ENCODE measurements at places on chromosomes 7 and 10.

GRCh38 chr10:110436554-110437350 lies 61.0 kb upstream of the DUSP5 start:
- no peak for DNase-seq

DNA sequence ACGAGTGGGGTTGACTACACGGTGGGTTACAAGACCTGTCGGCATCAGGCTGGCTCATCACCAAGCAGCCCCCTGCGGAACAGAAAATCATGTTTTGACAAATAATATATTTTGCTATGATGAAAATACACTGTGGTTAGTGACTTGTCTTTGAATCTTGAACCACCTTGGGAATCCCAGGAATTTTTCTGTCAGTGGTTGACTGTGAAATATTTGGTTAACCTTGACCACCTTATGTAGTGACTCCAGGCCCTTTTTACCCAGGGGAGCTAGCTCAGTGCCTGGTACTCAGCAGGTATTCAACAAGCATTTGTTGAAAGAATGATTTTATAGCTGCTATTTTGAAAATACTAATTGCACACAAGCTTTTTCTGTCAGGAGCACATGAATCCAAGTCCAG lies 406.0 kb downstream of the PHF14 start:
- no peak for DNase-seq

DNA sequence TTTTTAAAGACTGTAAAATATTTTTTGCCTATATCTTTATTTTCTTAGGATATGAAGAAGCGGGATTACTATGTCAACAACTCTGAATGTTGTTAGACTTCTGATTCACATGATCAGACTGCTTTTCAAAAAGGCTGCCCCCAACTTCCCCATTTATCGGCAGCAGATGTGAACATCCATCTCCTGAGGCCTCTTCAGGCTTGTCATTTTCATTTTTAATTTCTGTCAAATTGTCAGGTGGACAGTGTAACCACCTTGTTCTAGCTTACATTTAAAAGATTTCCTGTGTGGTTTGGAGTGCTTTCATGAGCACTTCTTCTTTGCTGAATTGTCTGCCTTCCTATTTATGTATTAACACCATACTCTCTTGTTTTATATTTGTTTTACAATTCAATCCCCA lies 78.8 kb upstream of the GSDME start:
- no peak for DNase-seq

DNA sequence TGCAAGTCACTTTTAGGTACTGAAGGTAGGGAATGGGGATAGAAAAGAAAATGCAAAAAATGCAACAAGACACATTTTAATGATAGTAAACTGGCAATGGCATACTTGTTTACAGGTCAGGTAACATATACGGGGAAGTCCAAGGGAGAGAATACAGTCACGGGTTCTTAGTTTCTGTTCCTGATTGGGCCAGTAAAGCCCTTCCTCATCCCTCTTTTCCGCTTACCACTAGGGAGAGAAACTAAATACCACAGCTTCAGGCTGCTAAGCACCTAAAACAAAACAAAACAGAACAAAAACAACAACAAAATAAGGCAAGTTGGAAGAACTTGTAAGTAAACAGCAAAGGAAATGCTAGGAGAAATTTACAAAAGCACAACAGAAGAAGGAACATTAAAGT lies 65.2 kb upstream of the OGDHL start:
- no peak for DNase-seq

DNA sequence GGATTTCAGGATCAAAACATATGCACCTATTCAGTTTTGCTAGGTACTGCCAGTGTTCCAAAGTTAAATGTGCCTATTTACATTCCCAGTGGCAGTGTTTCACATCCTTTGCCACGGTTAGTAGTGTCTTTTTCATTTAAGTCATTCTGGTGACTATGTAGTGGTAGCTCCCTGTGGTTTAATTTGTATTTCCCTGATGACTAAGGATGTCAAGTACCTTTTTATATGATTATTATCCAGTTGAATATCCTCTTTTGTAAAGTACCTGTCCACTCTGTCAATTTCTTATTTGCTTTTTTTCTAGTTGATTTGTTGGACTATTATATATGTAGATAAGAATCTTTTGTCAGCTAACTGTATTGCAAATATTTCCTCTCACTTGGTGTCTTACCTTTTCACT lies 45.1 kb downstream of the TMEM60 start:
- no peak for DNase-seq

- no peak for DNase-seq
Observed at GRCh38 chr7:74010407-74010806, 17.6 kb upstream of the ELN start.

GRCh38 chr7:105698531-105698930 lies 117.2 kb upstream of the EFCAB10 start:
- no peak for DNase-seq

- DNase-seq, result no peak
Observed at GRCh38 chr7:74258639-74259038, 4.4 kb upstream of the RFC2 start.

GRCh38 chr7:99042957-99043356 lies 101.0 kb downstream of the SMURF1 start:
- DNase-seq, result no peak

DNA sequence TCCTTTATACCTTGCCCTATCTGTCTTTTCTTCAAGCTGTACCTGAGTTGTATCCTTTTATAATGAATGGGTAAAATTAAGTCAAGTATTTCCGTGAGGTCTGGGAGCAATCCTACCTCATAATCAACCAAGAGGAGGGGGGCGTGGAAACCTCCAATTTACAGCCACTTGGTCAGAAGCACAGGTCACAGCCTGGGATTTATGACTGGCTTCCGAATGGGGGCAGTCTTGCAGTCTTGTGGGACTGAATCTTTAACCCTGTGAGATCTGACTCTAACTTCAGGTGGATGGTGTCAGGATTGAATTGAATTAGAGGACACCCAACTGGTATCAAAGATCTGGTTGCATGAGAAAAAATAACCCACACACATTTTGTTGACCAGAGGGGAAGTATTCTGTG lies 23.5 kb upstream of the KCNMA1 start:
- no peak for DNase-seq

- peak; percentile 41 for DNase-seq
Observed at GRCh38 chr10:104350127-104350635, 3.5 kb upstream of the CFAP58 start.

- DNase-seq, result no peak
Observed at GRCh38 chr10:52213321-52213752, 100.7 kb upstream of the DKK1 start.

GRCh38 chr10:69091143-69091651 lies 3.3 kb downstream of the SRGN start:
- no peak for DNase-seq

DNA sequence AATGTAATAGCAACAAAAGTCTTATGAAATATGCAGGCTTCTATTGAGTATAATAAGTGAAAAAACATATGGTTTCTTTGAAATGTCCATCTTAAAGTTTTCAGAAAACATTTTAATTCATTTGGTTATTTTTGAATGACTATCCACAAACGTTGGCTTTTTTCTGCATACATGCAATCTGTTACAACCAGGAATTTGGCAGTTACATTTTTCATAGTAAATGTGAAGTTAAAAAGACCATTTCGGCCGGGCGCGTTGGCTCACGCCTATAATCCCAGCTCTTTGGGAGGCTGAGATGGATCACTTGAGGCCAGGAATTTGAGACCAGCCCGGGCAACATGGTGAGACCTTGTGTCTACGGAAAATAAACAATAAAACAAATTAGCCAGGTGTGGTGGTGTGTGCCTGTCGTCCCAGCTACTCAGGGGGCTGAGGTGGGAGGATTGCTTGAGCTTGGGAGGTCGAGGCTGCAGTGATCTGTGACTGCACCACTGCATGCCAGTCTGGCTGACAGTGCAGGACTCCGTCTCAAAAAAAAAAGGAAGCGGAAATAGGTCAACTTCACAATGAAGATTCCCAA lies 73.9 kb upstream of the NMT2 start:
- DNase-seq, result no peak

- peak; percentile 92 for DNase-seq
Observed at GRCh38 chr10:133307776-133308420, 774 bp downstream of the TUBGCP2 start.

DNA sequence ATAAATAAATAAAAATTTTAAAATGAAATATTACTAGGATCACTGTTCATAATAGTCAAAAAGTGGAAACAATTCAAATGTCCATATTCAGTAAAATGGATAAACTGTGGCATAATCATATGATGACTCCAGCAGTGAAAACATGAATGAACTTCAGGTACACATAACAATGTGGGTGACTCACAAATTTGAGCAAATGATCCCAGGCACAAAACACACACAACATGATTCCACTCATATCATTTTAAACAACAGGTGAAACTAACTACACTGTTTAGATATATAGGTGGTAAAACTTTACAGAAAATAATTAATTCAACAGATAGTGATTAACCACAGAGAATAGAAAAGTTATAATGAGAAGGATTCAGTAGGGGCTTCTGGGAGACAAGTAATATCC lies 14.7 kb upstream of the SAMD8 start:
- no peak for DNase-seq

DNA sequence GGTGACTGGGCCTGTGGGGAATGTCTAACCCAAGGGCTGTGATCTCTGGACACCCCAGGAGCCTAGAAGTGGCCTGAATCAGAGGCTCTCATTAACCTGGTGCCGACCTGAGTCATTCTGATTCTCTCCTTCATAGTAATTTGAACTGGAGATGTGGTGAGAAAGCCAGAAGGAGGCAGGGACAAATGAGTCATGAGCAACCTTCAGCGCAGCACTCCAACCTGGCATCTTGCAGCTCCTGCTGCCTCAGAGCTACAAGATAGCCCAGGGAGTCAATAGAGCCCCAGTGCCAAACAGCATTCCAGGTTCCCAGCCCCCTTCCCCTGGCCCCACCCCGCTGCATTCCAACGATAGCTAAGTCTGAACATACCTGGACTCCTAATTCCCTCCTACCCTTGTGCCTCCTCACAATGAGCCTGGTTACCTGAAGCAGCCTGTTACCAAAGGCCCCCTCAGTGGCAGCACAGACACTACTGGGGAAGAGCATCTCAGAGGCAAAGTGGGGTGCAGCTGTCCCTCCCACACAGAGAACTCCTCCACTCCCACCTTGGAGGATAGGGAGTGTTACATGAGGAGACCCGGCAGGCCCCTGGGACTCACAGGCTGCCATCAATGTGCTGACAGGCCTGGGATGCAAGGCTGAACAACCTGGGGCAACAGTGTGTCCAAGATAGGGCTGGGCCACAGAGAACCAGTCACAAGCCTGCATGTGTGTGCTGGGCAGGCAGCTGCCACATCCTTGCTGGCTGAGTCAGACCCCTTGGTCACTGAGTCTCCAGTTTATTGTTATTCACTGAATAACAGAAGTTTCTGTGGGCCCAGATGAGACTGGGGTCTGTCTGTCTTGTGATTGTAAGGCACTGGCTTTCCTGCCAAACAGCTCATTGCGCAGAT lies 76.8 kb upstream of the LEP start:
- DNase-seq, result no peak

DNA sequence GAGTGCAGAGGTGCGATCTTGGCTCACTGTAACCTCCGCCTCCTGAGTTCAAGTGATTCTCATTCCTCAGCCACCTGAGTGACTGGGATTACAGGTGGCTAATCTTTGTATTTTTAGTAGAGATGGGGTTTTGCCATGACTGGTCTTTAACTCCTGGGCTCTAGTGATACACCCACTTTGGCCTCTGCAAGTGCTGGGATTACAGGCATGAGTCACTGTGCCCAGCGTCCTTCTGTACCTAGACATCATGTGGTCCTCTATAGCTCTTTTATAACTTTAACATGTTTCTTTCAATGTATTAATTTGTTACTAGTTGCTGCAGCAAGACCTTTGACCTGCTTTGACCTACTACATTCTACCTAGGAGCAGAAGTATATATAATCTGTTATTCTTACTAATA lies 38.7 kb upstream of the BICC1 start:
- DNase-seq, result no peak

DNA sequence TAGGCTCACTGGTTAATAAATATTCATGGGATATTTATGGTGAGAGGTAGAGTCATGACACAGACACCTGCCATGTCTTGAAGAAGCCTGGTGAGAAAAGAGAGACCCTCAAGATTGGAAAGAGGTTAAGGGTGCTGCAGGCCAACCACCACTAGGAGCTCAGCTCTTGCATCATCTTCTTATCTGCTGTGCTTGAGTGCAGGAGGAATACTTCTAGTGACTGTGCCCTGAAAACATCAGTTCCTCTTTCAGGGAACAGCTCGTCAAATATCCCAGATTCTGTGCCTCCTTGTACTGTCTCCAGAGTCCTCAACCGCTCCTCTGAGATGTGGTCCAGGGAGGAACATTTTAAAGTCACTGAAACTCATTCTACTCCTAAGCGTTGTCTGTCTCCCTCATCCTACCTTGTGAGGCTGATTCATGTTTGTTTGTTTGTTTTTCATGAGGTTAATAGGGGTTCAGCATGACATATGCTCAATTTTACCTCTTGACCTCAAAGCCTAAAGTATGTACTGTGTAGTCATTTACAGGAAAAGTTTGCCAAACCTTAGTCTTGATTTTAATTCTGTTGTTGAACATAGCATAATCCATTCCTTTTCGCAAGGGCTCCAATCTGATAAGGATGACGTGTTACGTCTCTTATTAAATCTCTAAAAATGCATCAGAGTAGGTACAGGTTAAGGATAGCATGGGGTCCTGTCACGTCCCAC lies 293.1 kb downstream of the C7orf25 start:
- DNase-seq, result no peak

DNA sequence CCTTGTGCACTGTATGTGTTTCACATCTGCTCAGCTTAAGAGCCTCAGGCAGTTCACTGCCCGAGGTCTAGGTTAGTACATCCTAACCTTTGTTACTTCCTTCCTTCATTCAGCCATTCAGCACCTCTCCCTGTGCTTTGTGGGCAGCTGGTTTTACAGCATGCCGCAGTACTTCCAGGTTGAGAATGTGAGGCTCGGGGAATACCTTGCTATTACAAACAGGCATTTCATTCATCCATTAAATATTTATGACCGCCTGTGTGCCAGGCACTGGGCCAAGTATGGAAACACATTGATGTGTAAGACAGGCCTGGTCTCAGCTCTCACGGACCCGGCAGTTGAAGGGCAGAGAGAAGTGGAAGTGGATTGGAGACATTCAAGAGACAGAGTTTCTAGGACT lies 82.4 kb downstream of the SHH start:
- DNase-seq, result no peak

GRCh38 chr7:135620980-135621850 lies 41.1 kb upstream of the STMP1 start:
- peak; percentile 23 for DNase-seq

- DNase-seq, result no peak
Observed at GRCh38 chr7:110766864-110767263, 324.1 kb upstream of the LRRN3 start.

GRCh38 chr7:1092806-1093501 lies 5.0 kb downstream of the GPER1 start:
- DNase-seq, result no peak

- no peak for DNase-seq
Observed at GRCh38 chr7:13835442-13835841, 154.0 kb downstream of the ETV1 start.

GRCh38 chr7:136102881-136103280 lies 125.7 kb upstream of the MTPN start:
- no peak for DNase-seq

- DNase-seq, result no peak
Observed at GRCh38 chr7:74033372-74034311, 5.7 kb downstream of the ELN start.
